ENCODE measurements at places on chromosomes 13 and 19. TPM values are rescaled to one million over a fixed set of nuclear protein-coding genes. Genes with fewer than 3 reads are reported as not detected.

Gene BORCS8
- 14.1 TPM for total RNA-seq

Gene MIDN
- 25.0 TPM for total RNA-seq

Gene NTN5
- 0.72 TPM for total RNA-seq

Gene SIGLECL1
- not detected for total RNA-seq

Gene ANGPTL8
- not detected for total RNA-seq

Gene MISP
- 3.2 TPM for total RNA-seq

Gene KIR2DL1
- total RNA-seq: not detected

Gene KIR3DL3
- total RNA-seq: not detected

Data from epithelial cell of alveolus of lung (primary cell).